ENCODE measurements at places on chromosomes 12 and 14.
A peak's percentile ranks its signal among the peaks of the same experiment; 100 is the strongest.

DNA sequence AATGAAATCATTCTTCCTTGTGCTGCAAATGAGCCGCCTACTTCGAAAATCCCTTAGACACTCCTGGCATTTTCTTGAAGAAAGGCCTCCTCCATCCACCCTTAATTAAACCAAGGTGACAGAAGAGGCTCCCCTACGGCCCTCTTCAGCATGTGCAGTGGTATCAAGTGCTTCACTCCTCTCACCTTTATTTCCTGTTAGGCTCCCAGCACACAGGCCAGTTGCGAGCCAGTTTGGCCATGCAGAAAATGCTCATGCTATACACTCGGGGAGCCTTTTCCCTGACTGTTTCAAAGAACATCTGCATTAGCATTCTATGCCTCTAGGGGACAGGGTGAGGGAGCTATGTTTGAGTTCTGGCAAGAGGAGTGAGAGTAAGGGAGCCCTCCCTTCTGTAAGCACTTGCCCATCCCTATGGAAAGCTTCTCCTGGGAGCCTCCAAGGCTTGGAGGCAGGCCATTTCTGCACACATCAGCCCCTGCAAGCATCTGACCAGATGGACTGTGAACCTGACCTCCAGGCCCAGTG is 291.5 kb downstream of the RPS29 start:
- DNase-seq = no peak

DNA sequence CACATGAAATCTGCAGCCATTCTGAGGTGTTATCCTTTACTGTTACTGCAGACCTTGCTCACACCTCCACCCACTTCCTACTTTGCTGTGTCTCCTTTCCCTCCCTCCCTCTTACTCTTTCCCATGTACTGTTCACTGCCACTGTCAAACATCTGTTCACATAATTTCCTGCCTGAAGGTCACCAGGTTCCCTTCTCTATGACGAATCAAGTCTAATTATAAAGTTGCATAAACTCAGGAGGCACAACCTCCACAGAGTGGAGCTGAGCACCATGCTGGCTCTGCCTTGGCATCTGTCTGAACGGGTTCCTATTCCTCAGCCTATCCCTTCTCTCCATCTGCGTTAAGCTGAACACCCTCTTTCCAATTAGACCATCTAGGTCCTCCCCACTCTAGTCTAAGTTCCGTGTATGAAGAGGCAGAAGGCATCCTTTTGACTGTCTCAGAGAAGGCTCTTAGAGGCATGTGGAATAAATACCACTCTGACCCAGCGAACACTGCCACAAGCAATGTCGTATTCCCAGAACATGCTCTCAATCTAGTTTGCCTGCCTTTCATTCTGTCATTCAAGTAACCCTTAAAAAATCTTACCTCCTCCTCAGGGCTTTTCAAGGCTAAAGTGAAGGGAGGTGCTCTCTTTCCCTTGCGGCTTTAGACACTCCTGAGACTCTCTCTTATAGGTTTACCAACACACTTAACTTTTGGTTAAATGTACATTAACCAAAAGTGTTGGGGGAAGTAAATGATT is 48.7 kb downstream of the ACADS start:
- no peak for DNase-seq

DNA sequence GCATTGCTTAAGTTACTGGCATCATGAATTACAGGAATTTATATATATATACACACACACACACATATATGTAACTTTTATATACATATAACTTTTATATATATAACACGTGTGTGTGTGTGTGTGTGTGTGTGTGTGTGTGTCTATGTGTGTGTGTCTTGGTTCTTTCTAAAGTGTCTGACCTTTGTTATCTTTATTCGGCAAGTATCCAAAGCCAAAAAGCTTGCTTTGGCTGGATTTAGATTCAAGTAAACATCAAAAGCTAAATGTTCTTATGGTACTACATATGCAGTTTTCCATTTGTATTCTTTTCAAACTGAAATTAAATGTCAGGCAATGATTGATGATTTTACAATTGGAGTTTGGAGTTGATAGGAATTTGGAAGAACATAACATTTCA is 69.9 kb downstream of the SLC16A7 start:
- no peak for DNase-seq

- DNase-seq = no peak
Observed at GRCh38 chr14:51719955-51720354, 68.2 kb downstream of the FRMD6 start.

GRCh38 chr14:74949859-74950573 is 5.4 kb downstream of the PGF start:
- no peak for DNase-seq

DNA sequence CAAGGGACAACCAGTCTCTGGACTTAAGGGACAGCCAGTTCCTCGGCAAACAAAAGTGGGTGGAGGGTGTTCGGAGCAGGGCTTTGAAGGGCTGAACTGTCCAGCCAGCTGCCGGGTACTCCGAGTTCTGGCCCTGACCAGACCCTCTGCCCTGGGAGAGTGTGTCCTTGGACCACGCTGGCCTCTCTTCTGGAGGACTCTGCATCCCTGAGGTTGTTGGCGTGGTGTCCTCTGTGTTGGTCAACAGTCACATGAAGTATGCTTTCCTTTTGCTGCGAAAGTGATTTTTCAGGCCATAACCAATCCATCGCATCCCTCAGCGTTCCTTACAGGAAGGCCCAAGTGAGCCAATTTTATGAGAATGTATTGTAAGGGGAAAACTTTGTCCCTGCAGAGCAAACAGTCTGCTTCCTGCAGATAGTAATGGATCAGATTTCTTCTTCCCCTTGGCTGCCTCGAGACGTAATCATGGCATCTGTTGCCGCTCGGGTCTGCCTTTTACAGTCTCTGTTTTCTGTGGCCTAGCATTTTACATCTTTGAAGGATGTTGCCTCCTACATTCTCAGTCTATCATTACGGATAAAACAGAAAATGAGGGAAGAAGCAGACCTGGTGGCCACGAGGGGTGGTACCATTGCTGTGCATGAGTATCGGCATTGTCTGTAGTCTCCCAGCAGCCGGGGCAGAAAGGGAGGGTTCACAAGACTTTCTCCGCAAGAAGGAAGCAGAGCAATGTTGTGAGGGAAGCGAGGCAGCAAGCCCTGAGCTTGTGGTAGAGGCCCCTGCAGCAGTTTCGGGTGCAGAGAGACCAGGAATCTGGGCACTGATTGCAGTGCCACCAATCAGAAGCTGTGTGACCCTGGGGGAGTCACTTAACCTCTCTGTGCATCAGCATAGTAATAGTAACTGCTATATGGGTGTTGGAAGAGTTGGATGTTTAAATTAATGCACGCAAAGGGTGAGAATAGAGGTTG is 47.4 kb downstream of the SMIM41 start:
- DNase-seq = peak; percentile 2

DNA sequence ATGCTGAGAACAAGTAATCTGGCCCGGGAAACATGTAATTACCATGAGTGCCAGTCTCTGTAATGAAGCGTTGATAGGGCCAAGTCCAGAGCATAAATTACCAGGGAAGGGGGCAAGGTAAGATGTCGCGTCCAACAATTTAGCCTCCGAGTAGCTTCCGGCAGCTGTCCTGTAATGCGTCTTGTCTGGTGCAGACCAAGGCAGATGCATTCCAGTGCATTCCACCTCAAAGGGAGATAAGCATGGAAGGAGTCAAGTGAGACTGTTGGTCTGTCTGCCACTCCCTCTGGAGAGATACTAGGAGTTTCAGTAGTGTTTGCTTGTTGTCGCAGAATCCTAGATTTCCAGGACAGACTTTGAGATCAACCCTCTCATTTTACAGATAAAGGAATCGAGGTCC is 218.3 kb downstream of the AACS start:
- DNase-seq = no peak

Data from AG08396 (cell line).